ENCODE measurements at places on chromosomes 7 and 10.

GRCh38 chr7:130887957-130888371, 154.0 kb upstream of the KLF14 start:
- no peak for DNase-seq

DNA sequence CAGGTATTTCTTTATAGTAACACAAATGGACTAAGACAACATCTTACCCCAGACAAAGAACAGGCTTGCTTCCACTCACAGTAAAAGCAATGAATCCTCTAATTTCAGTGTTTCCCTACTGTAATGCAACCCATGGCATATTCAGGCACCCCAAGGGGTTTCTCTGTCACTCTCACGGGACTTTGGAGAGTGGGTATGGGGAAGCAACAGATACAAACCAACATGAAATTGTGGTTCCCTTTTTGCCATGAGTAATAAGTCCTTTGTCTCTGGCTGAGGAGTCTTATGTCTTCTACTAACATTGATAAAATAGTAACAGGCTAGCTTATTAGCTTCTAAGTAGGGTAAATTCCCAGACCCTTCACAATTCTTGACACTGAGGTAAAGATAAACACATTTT, 51.4 kb upstream of the AOAH start:
- no peak for DNase-seq

DNA sequence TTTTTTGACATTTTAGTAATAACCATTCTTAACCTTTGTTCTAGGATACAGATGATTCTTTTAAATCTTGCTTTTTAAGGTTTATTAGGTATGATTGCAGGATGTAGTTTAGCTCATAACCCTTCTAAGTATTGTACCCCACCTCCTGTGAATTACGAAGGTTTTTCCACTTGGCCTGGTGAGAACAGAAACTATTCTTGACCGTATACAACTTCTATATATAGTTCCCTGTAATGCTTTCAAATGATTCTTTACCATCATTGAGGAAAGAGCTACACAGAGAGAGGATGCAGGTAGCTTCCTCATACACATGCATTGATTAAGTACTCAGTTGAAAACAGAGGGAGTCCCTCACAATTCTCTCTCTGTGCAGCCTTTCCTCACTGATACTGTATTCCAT, 86.3 kb downstream of the PALS2 start:
- DNase-seq = no peak

GRCh38 chr7:22195397-22196172, 161.4 kb downstream of the RAPGEF5 start:
- DNase-seq = no peak

Measured in AG08396 (cell line).